NCI-H524 (cell line): ENCODE measurements at places on chromosomes 1 and 21.

DNA sequence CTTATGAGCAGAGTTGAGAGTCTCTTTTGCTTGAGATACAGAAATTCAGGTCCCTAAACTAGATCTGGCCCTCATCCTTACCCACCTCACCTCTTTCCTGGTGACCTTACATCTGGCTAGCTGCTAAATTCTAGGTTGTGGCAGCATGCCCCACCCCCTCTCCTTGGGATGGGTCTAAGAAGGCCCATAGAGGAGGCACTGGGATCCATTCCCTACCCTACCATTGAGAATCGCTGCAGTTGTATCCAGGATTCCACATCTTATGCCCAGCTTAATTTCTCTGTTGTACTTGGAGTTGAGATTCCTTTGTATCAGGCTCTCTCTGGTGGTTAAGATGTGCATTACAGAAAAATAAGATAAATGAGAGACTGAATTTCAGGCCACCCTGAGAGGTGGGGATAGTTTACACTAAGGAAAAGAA lies 9.5 kb upstream of the TMEM39B start:
- DNase-seq = peak; percentile 63

GRCh38 chr1:216614011-216614934 lies 109.0 kb downstream of the ESRRG start:
- DNase-seq = no peak

DNA sequence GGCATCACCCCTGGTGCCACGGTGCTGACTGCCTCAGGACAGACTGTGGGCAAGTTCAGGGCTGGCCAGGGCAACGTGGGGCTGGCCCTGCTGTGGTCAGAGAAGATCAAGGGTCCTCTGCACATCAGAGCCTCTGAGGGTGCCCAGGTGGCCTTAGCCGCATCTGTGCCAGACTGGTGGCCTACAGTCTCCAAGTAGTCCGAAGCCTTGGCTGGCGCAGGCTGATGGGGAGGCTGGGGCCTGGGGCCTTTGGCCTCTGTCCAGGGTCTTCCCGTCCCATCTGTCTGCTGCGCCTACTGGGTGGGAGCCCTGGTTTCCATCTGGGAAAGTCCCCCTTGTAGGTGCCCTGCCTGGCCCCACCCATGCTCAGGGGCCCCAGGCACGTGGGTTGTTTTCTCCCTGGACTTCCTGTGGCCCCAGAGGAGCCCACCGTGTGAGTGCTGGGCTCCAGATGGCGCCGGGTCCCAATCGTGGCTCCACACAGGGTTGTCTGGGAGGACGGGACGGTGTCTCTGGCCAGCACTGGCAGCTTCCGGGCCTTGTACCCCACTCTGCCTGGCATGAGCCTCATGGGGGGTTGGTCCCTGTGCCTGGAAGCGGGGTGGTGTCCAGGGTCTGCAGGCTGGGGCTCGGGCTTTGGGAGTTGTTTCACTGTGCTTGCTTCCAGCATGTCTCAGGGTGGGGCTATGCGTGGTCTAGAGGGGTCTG lies 9.9 kb downstream of the IBA57 start:
- DNase-seq = no peak

GRCh38 chr1:2980849-2981248 lies 40.4 kb upstream of the ACTRT2 start:
- DNase-seq = no peak

- no peak for DNase-seq
Observed at GRCh38 chr1:201721082-201722049, 107.6 kb upstream of the IPO9 start.

DNA sequence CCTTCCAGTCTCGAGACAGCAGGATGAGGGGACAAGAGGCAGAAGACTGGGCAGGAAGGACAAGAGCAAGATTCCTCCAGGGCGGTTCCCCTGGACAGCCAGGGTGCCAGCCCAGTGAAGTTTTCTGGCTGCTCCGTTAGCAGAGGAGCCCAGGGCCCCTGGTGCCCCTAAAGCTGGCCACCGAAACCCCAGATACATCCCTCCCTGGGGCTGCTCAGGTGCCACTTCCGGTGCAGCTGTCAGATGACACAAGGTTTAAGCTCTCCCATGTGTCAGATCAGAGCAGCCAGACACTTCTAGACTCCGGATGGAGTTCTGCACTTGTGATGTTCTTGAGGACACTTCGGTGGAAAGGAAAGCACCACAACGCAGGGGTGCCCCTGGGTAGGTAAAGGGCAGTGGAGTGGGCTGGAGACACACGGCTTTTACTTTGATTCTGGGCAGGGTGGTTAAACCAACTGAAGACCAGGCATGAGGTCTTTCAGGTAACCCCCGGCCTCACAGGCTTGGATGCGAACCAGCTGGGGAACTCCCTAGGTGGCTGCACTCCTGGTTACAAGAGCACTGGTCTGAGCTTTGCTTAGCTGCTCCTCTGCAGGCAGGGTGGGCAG lies 85.7 kb downstream of the ITPKB start:
- DNase-seq = peak; percentile 18

DNA sequence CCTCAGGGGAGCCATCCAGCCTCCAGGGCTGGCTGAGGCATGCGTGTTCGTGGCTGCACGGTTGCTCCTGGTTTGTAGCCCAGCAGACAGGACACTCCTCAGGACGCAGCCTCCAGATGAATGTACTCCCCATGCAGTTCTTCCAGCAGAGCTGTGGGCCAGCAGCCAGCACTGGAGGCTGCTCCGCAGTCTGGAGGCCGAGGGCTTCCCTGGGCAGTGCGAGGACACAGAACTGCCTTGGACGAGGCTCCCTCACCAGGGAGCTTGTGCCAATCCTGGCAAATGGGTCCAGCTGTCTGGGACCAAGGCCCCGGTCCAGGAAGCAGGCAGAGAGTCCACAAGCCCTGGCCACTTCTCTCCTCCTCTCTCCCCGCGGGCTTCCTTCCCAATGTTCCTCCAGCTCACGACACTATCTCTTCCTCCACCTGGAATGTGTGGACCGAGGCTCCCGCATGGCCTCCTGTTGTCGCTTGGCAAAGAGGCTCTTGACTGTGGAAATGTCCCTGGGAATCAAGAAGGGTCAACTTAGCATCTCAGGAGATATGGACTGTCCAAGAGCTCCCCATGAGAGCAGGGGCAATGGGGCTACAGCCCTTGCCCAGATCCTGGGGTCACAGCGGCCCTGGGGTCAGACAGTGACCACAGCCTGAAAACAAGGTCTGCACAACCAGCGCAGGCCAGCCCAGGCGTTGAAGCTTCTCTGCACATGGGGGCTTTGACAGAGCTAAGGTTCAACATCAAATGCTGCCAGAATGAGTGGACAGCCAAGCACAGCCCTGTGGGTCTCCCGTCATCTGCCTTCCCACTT lies 5.3 kb downstream of the EDN2 start:
- no peak for DNase-seq

GRCh38 chr1:41813755-41814745 lies 104.7 kb downstream of the HIVEP3 start:
- no peak for DNase-seq

DNA sequence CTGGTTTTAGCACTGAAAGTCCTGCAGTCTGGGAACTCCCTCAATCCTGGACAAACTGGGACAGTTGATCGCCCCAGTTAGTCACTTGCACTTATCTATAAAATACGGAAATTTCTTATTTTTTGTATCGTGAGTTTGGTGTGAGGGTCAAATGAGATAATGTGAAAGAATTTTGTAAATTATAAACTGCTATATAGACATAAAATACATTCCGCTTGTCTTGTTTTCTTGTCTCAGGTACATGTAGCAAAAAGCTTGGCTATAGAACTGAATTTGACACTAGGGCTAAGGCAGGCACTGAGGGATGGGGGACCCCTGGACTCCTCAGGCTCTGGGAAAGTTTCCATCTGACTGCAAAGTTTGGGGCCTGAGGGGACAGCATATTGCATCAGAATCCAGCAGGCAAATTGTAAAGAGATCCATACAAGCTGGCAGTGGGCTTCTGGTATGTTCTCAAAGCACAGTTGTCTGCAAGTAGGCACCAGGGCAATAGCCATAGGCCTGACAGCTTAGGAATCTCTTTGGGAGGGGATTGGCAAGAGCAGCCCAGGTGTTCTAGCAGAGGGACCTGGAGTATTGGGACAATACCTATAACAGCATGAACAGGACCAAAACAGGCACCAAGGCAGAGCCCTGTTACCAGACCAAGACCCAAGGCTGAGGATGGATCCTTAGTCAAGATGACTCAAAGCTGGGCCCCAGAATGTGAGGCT lies 44.3 kb downstream of the S1PR1 start:
- DNase-seq = no peak

GRCh38 chr1:25936947-25937346 lies 30.7 kb upstream of the STMN1 start:
- DNase-seq = no peak

DNA sequence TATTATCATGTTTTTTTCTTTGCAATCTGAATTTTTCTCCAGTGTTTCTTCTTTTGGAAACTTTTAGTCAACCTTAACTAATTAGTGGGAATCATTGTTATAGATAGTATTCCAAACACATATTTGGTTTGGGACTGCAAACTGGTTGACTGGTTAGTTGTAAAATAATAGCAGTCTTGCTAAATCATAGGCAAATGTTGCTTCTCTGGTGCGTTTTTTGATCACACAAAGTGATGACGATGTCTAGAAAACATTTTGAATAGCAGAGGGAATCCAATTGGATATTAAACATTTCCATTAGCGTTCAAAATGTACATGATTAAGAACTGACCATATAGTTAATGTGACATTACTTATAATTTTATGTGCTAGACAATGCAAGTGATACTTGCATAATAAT lies 4.5 kb downstream of the DNAJB4 start:
- no peak for DNase-seq

GRCh38 chr1:63537940-63538339 lies 14.6 kb downstream of the EFCAB7 start:
- no peak for DNase-seq

DNA sequence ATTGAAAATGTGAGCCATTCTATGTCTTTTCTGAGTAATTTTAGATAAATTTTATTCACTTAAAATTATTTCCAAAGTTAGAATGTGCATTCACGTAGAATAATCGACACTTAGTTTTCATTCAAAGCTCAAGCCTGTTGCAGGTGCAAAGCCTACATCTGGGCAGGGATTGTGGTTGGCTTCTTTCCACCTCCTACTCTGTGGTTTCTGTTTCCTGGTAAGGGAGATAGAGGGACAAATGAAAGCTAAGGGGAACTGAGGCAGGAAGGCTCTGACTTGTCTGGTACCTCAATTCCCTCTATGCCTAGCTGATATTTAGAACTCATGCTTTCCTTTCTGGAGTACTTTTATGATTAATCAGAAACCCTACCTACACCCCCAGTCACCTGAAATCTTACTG lies 251.2 kb upstream of the DPYD start:
- DNase-seq = no peak

- DNase-seq = no peak
Observed at GRCh38 chr1:205271277-205271676, 43.5 kb downstream of the TMCC2 start.

GRCh38 chr1:51551081-51551480 lies 32.0 kb upstream of the EPS15 start:
- DNase-seq = no peak

DNA sequence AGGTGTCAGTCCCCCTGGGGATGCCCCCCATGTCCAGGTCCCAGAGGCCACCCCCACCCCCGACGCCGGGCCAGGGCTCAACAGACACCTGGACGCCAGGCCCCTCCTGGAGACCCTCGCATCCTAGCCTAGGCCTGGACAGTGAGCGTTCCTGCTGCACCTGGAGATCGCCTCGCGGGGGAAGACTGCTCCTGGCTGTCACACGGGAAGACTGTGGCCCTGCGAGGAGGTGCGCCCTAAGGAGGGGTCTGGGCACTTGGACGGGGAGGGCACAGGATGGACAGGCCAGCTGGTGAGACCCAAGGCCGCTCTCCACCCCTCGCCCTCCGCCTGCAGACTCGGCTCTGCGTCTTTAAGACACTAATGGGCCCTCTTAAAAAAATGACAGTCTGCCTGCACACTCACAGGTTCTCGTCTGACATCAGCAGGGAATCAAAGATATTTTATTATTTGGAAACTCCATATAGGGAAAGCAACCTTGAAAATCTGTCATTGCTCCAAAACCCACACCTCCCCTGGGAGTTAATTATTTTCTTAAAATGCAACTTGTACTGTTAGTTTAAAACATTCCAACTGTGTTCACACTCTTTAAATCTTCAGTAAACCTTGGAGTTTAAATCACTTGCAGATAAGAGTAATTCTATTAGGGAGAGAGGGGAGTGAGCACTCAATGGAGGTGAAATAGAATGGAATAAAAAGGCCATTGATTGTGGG lies 45.6 kb upstream of the ACTRT2 start:
- DNase-seq = no peak

GRCh38 chr1:150567717-150568593 lies 11.5 kb downstream of the MCL1 start:
- DNase-seq = peak; percentile 67

DNA sequence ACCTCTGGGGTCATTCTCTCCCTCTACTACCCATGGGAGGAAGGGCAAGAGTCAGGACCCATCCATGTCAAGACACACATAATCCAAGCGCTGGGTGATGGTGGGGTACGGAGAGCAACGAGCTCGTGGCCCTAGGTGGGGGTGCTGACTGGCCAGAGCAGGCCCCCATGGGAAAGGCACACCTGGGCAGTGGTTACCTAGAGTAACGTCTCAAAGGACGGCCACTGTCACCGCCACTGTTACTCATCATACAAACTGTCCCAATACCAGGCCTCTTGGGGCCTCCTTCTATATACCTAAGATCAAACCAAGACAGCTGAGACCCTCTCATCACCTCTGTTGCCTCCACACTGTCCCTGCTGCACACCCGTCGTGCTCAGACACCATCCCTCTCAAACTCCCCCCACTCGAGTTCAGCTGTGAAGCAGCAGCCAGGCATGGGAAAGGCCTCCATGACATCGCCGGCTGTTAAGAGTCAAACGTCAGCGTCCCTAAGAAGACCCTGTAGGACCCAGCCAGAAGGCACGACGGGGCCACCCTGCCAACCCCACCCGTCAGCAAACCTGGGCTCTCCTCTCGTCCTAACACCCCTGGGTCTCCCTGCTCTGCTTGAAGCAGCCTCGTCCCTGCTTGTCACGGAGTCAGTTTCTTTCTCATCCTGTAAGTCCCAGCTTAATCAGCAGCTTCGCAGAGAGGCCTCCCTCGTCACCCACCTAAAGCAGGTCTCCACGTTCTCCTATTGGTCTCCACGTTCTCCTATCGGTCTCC lies 15.3 kb downstream of the NPHP4 start:
- no peak for DNase-seq

DNA sequence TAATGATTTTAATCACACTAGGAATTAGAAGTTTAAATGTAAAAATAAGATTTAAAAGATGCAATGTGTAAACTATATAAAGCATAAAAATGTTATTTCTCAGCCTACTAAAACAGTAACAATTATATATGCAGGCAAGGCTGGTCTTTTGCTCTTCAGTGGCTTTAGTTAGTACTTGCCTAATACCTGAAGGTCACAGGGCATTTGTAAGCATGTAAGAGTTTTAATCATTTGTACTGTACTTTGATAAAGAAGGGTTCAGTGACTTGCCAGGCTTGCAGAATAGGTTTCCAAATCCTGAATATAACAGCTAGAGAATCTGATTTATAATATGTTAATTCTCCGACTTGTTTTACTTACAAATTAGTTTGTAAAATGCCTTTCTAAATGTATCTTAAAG lies 256.5 kb downstream of the GPR52 start:
- no peak for DNase-seq

GRCh38 chr1:8562881-8563865 lies 245.3 kb downstream of the SLC45A1 start:
- no peak for DNase-seq

GRCh38 chr1:14996133-14997050 lies 157.2 kb upstream of the TMEM51 start:
- DNase-seq = no peak

- DNase-seq = peak; percentile 22
Observed at GRCh38 chr1:97138515-97139032, 417.0 kb downstream of the PTBP2 start.

GRCh38 chr1:231665101-231665500 lies 38.5 kb downstream of the DISC1 start:
- peak; percentile 45 for DNase-seq

GRCh38 chr1:23567996-23568607 lies 8.8 kb upstream of the ID3 start:
- no peak for DNase-seq
